ENCODE measurements at places on chromosomes 7 and 10. TPM values are rescaled to one million over a fixed set of nuclear protein-coding genes. Genes with fewer than 3 reads are reported as not detected.

The TDRD1 gene
- 0.84 TPM for total RNA-seq

The CHN2 gene
- total RNA-seq = 27.3 TPM

The PPP1R3C gene
- total RNA-seq = 16.7 TPM

The SLC16A12 gene
- 0.05 TPM for total RNA-seq

The MCM10 gene
- total RNA-seq = 0.32 TPM

DNA sequence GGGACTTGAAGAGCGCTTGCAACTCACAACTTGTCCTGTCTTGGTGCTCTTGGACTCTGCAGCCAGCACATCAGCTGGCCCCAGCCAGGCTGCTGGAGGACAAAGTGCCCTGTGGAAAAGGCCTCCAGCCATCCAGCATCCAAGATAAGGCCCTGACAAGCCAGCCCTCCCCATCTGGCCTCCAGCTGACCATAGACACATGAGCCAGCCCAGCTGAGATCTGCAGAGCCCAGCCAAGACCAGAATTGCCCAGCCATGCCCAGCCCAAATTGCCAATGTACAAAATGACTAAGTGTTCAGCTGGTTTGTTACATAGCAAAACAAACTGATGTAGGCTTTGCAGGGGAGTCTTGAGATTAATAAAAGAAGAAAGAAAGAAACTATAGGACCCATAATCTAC, 36.0 kb upstream of the FRMD4A start:
- H3K27me3 ChIP-seq = no peaks in the 10 kb centered on the region
- H3K36me3 ChIP-seq = no peaks in the 10 kb centered on the region
- no peak for DNase-seq
- H3K27ac ChIP-seq = no peak overlapping the region
- no peak overlapping the region for H3K4me3 ChIP-seq

DNA sequence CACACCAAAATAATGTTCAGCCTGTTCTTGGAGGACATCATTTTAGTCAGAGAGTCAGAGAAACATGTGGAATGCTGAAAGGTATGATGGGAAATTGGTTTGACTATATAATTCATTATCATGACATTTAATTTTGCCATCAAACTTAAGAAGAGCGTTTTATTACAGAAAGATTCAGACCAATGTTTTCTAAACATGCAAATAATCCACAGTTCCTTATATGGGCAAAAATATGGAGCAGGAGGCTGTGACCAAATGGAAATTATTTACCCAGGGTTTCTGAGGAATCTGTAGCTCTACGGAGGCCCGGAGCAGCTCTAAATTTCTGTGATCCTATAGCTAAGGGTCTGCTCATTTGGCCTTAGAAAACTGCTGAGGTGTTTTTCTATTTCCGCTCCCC, 33.2 kb downstream of the LAMB4 start:
- H3K27me3 ChIP-seq = no peaks in the 10 kb centered on the region
- no peak overlapping the region for H3K27ac ChIP-seq
- no peak overlapping the region for H3K4me3 ChIP-seq
- no peak for DNase-seq
- peaks cover 10% of the 10 kb centered on the region for H3K4me1 ChIP-seq
- H3K36me3 ChIP-seq = no peaks in the 10 kb centered on the region

GRCh38 chr10:55966101-55966500, 395.0 kb downstream of the ZWINT start:
- H3K4me3 ChIP-seq = no peak overlapping the region
- no peaks in the 10 kb centered on the region for H3K27me3 ChIP-seq
- DNase-seq = no peak
- H3K4me1 ChIP-seq = no peaks in the 10 kb centered on the region
- H3K36me3 ChIP-seq = no peaks in the 10 kb centered on the region

DNA sequence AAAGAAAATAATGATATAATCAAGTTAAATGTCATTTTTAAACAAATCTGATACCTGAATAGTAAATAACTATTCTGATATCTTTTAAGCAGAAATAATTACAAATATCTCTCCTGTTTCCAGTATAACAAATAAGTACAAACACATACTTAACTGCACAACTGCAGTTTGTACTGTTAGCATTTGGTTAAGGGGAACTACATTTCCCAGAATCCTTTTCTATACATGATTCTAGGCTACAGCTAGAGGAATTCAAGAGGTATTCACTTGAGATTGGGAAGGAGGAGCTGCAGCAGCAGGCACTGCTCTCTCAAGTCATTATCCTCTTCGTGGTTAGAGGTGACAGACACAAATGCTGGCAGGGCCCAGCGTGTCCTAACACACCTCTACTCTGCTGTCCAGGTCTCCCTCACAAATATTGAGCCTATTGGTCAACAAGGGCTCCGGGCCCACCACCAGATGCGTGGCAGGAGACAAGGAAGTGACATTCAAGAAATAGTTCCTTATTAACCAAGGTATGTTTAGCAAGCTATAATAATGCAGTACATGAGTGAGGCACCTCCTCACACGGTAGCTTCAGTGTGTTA, 255.1 kb upstream of the MKLN1 start:
- no peaks in the 10 kb centered on the region for H3K27me3 ChIP-seq
- DNase-seq = no peak
- H3K4me1 ChIP-seq = peaks cover 20% of the 10 kb centered on the region
- H3K27ac ChIP-seq = peak overlapping the region; percentile 58
- no peak overlapping the region for H3K4me3 ChIP-seq
- no peaks in the 10 kb centered on the region for H3K36me3 ChIP-seq

DNA sequence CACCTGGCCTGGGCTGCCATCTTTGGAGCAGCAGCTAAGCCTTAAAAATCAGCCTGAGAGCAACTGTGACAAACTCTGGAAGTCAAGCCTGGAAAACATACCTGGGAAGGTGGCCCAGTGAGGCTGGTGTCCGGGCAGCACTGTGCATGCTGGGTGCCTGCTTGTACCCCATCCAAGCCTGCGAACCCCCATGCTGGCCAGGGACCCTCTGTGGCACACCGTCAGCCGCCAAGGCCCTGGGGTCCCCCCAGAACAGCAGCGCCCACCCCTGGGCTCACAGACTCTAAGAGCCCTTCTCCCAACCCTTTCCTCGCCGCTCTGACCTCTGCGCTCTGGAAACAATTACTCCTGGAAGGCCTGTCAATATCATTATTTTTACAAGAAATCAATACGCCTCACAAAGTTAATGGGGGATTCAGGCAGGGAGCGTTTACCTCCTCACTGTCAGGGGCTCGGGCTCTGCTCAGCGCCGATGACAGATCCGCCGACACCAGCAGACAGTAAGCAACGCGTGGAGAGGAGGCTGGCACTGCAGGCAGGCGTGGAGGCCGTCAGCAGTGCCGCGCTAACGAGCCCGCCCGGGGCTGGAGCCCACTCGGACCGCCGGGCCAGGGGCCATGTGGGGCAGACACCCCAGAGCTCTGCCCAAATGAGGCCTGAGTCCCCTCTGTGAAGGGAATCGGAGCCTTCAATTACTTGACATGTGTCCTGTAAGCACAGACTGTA, 54.4 kb downstream of the EBF3 start:
- no peaks in the 10 kb centered on the region for H3K4me1 ChIP-seq
- H3K36me3 ChIP-seq = no peaks in the 10 kb centered on the region
- H3K27me3 ChIP-seq = no peaks in the 10 kb centered on the region
- no peak overlapping the region for H3K27ac ChIP-seq
- DNase-seq = no peak

GRCh38 chr10:26199841-26200240, 16.7 kb upstream of the GAD2 start:
- no peak overlapping the region for H3K27ac ChIP-seq
- H3K4me1 ChIP-seq = no peaks in the 10 kb centered on the region
- H3K4me3 ChIP-seq = no peak overlapping the region
- DNase-seq = no peak

GRCh38 chr10:6140141-6140841, 51.5 kb downstream of the RBM17 start:
- no peaks in the 10 kb centered on the region for H3K36me3 ChIP-seq
- peaks cover 5% of the 10 kb centered on the region for H3K4me1 ChIP-seq
- H3K27me3 ChIP-seq = no peaks in the 10 kb centered on the region
- peak; percentile 29 for DNase-seq

DNA sequence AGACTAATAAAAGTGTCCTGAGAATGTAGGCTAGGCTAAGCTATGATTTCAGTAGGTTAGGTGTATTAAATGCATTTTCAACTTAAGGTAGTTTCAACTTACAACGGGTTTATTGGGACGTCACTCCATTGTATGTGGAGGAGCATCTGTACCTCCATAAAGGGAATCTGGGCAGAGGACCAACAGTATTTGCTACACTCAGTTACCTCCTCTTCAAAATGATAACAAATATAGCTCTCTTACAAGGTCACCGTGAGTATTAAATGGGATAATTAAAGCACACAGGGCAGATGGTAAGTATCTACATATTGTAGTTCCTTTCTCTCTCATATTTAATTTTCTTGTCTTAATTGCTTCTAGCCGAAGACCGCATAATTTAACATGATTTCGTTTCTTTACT, 59.0 kb upstream of the FGL2 start:
- no peaks in the 10 kb centered on the region for H3K36me3 ChIP-seq
- peaks cover 6% of the 10 kb centered on the region for H3K4me1 ChIP-seq
- DNase-seq = no peak
- H3K4me3 ChIP-seq = no peak overlapping the region
- H3K27ac ChIP-seq = no peak overlapping the region

- peaks cover 9% of the 10 kb centered on the region for H3K4me1 ChIP-seq
- H3K27me3 ChIP-seq = no peaks in the 10 kb centered on the region
- H3K4me3 ChIP-seq = no peak overlapping the region
- H3K27ac ChIP-seq = no peak overlapping the region
- DNase-seq = no peak
These were observed 113.6 kb downstream of the GRK5 start for GRCh38 chr10:119320981-119321380.

DNA sequence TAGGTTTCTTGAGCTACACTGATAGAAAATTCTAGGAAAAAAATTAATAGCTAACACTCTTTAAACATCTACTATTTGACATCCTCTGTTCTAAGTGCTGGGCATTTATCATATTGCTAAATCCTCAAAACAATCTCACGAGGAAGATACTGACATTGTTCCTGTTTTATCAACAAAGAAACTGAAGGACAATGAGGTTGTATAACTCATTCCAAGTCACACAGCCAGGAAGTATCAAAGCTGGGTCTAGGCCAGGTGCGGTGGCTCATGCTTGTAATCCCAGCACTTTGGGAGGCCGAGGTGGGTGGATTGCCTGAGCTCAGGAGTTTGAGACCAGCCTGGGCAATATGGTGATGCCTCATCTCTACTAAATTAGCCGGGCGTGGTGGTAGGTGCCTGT, 51.6 kb upstream of the IL6 start:
- DNase-seq = no peak
- H3K27me3 ChIP-seq = no peaks in the 10 kb centered on the region
- H3K4me1 ChIP-seq = no peaks in the 10 kb centered on the region
- H3K27ac ChIP-seq = no peak overlapping the region
- no peaks in the 10 kb centered on the region for H3K36me3 ChIP-seq
- H3K4me3 ChIP-seq = no peak overlapping the region

DNA sequence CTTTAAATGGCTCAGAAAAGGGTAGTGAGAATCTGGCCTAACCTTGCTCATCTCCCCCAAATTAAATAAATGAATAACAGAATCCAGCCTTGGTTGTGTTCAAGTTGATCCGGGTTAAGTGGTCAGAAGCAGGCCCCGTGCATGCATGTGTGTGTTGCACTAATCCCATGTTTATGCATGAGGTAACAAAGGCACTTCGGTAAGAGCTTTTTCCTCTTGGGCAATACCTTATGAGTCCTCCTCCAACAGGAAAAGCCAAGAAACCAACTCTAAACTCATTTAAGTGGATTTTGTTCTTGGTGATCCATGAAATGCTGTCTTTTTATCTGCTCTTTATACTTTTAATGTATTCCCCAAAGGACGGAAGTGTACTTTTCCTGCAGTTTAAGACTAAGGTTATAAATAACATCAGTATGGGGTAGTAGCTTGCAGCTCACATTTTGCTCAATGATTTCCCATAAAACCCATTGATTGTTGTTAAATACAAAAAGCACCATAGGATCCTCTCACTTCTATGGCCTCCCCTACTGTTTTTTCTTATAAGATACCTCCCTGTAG, 104.9 kb upstream of the YAE1 start:
- no peak overlapping the region for H3K4me3 ChIP-seq
- no peak for DNase-seq
- no peaks in the 10 kb centered on the region for H3K4me1 ChIP-seq
- H3K36me3 ChIP-seq = no peaks in the 10 kb centered on the region

DNA sequence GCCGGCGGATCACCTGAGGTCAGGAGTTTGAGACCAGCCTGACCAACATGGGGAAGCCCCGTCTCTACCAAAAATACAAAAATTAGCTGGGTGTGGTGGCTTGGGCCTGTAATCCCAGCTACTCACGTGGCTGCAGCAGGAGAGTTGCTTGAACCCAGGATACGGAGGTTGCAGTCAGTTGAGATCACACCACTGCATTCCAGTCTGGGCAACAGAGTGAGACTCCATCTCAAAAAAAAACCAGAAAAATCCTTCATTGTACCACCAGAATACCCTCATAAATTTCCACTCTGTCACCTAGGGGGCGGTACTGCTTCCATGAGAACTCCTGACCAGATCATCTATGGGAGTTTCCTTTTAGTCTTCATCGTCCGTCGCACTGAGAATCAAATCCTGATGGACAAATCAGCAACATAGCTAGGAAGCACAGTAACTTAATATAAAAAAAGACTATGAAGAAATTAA, 225.8 kb upstream of the KLF14 start:
- H3K4me1 ChIP-seq = peaks cover 13% of the 10 kb centered on the region
- H3K36me3 ChIP-seq = no peaks in the 10 kb centered on the region
- H3K27ac ChIP-seq = no peak overlapping the region
- no peak overlapping the region for H3K4me3 ChIP-seq
- no peak for DNase-seq

- H3K27ac ChIP-seq = no peak overlapping the region
- H3K4me1 ChIP-seq = no peaks in the 10 kb centered on the region
- no peak for DNase-seq
- H3K36me3 ChIP-seq = no peaks in the 10 kb centered on the region
- no peak overlapping the region for H3K4me3 ChIP-seq
- no peaks in the 10 kb centered on the region for H3K27me3 ChIP-seq
These were observed 41.2 kb upstream of the FGFR2 start for GRCh38 chr10:121639416-121639815.

- no peaks in the 10 kb centered on the region for H3K27me3 ChIP-seq
- H3K4me3 ChIP-seq = no peak overlapping the region
- no peaks in the 10 kb centered on the region for H3K4me1 ChIP-seq
- H3K27ac ChIP-seq = no peak overlapping the region
- DNase-seq = no peak
These were observed 10.5 kb upstream of the C10orf71 start for GRCh38 chr10:49288341-49289065.

GRCh38 chr10:89301721-89302445, at the start of gene IFIT2:
Gene IFIT2 (plus strand): TSS chr10:89302046. CDS start chr10:89302124, 78 bp downstream.
- H3K27ac ChIP-seq = peak within 1 kb of the TSS; percentile 88
- no peaks in the 10 kb centered on the region for H3K27me3 ChIP-seq
- H3K36me3 ChIP-seq = no peaks in the 10 kb centered on the region

GRCh38 chr7:26198781-26199169, 1.8 kb downstream of the HNRNPA2B1 start:
- H3K27me3 ChIP-seq = no peaks in the 10 kb centered on the region
- no peak overlapping the region for H3K27ac ChIP-seq
- H3K36me3 ChIP-seq = no peaks in the 10 kb centered on the region

- no peaks in the 10 kb centered on the region for H3K4me1 ChIP-seq
- H3K4me3 ChIP-seq = no peak overlapping the region
- no peaks in the 10 kb centered on the region for H3K27me3 ChIP-seq
- no peak overlapping the region for H3K27ac ChIP-seq
These were observed 18.8 kb upstream of the SLC35G1 start for GRCh38 chr10:93875032-93875358.
